ENCODE measurements at places on chromosomes 7 and 10.

GRCh38 chr10:124350806-124351205 is 67.9 kb downstream of the OAT start:
- no peak for DNase-seq

DNA sequence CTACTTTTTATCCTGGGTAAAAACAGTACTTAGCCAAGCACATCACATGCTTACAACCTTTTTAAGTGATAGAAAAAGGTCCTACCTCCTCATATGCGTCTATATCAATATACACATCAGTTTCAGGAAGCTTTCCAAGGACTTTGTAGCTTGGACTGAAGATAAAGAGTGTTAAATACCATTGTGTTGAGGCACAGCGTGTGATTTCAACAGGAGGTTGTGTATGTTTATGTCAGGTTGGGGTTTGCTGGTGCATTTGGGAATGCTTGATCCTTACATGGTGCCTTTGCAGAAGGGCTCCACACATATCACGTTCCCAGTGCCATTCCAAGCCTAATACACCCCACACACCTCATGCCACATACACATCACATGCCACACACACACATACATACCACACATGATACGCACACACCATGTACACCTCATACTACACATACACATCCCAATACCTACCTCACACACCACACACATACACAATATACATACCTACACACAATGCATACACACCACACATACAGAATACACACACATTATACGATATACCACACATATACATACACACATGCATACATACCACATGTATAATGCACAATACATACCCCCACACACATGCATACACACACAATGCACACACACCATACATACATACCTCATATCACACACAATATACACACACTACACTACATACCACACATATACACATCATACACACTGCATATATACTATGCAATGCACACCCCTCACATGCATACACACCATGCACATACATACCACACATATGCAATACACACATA is 33.1 kb downstream of the PSMC2 start:
- DNase-seq = no peak

- DNase-seq = no peak
Measured at GRCh38 chr10:2306081-2306480, 568.8 kb upstream of the ADARB2 start.

GRCh38 chr7:116170180-116170579 is 40.2 kb upstream of the TES start:
- DNase-seq = no peak

GRCh38 chr10:124089859-124090258 is 3.5 kb downstream of the CHST15 start:
- no peak for DNase-seq

- peak; percentile 75 for DNase-seq
Measured at GRCh38 chr10:87860156-87860795, 3.1 kb downstream of the KLLN start.

Measured in kidney glomerular epithelial cell (primary cell).